ENCODE measurements at places on chromosomes 3 and 15.

GRCh38 chr3:134350861-134351311 is 23.4 kb downstream of the AMOTL2 start:
- no peak for DNase-seq

DNA sequence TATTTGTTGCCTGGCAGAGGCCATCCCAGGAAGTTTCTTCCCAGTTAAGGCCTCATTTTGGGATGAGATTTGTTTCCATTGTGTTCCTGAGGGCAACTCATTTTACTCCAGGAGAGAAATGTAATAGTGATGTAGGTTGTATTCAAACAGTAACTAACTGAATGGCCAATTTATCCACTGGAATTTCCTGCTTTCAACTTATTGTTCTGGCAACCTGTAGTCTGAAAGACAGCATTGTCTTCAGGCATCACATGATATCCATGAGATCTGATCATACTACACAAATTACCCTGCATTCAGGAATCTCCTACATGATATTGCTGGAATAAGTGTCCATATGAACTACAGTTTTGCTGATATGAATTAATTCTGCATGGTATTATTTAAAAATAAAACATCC is 79.5 kb upstream of the FGF7 start:
- DNase-seq = no peak

DNA sequence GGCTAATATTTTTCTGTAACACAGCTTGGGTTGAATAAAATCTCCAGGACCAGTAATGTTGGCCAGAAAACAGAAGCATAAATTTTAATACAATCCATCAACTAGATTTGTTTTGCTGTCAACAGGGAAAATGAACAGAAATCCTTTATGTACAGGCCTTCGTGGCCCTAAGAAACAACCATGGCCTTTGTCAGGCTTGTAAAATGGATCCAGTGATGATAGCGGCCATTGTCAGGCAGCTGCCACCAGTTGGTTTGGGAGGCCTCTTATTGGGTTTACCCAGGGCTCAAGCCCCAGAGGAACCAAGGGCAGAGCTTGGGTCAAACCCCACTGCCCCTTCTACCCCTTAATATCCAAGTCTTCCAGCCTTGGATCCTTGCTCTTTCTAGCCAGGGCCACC is 5.6 kb upstream of the FYCO1 start:
- no peak for DNase-seq

DNA sequence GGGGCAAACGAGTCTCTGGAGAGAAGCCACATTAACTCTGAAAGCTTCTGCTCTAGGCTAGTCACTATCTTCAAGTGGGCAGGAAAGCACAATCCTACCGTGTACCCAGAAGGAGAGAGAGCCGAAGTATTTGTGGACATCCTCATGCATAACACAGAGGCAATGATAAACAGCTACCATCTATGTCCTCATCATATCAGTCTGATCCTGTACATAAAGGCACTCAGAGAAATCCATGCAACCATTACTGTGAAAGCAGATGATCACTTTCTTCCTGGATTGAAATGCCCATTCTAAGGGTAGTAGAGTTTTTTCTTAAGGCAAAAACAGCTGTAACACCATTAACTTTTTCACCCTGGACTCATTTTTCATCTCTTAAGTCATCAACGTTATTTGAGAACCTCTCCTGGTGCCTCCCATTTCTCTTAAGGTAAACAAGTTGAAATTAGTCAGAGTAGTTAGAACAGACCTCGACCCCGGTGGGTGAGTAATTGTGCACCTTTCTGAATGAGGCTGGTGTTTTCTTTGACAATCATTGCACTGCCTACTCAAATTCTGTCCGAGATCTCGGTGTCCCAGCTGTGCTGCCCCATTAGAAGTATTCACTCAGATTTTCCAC is 327.4 kb downstream of the SHQ1 start:
- DNase-seq = no peak

DNA sequence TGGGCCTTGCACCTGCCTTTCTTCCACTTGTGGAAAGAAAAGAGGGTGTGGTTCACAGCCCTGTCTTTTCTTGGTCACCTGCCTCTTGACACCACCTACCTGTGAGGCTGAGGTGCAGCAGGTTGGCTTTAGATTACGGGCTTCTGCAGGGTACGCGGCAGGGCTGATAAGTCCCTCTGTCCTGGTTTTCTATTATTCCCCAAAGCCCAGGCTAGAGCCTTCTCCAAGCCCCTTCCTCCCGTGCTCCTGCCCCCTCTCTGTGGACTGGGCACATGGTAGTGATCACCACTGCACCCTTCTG is 44.8 kb upstream of the HACD2 start:
- DNase-seq = no peak

- DNase-seq = no peak
These were observed 38.7 kb downstream of the FAM174B start for GRCh38 chr15:92616621-92617548.

- DNase-seq = no peak
These were observed 149.2 kb downstream of the ATP10A start for GRCh38 chr15:25713736-25714537.

DNA sequence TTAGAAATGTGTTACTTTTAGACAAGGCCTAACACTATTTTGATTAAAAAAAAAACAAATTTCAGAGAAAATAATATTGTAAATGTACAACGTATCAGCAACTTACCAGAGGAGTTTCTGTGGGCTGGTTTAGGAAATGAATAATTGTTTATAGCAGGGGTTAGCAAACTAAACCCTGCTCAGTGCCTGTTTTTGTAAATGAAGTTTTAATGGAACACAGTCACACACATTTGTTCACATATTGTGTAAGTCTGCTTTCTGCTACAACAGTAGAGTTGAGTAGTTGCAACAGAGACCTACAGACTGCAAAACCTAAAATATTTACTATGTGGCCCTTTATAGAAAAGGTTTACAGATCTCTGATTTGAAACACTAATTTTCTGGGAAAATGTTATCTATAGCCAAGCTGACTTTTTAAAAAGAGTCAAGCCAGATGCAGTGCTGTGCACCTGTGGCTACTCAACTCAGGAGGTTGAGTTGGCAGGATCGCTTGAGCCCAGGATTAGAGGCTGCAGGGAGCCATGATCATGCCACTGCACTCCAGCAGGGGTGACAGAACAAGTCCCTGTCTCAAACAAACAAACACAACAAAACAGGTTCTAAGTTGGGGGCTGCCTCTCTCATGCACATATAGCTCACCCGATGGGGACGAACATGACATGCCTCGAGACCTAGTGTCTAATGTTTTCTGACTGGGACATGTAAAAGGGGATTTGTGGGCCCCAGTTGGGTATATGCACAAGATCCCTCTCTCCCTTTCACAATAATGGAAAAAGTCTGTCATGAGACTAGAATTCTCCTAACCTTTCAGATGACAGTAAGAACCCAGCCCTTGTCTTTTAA is 182.5 kb downstream of the TNIK start:
- DNase-seq = no peak

GRCh38 chr3:152719264-152719663 is 115.7 kb upstream of the P2RY1 start:
- DNase-seq = no peak

DNA sequence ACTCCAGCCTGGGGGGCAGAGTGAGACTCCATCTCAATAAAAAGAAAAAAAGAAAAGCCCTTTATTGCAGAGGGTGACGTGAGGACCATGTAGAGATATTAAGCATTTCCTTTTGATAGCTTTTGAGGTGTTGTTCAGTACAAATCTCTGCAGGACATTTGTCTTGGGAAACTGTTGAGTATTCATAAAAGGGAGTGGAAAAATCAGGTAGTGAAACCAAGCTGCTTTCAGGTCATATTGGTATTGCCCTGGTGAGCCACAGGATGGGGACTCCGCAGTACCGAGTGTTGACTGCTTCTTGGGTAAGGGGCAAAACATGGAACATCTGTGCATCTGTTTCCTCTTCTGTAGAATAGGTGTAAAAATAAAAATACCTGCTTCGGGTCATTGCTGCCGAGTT is 9.9 kb downstream of the ITPR1 start:
- no peak for DNase-seq

GRCh38 chr3:105022813-105023212 is 343.9 kb upstream of the ALCAM start:
- DNase-seq = no peak

DNA sequence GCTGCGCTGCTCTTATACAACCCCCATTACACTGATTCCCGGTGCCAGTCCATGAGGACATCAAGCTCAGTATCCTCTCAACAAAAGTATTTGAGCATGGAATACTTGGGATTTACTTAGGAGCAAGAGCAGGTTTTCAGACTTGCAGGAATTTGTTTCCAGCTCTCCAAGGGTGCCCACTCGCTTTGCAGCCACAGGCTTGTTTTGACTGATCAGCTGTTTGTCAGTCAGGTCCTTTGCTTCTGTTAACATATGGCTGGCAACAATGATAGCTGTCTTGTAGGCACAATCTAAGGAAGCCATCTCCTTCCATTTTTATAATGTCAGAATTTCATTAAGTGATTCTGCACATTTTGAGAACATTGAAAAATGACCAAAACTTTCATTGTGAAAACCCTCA is 38.2 kb upstream of the MCF2L2 start:
- no peak for DNase-seq

DNA sequence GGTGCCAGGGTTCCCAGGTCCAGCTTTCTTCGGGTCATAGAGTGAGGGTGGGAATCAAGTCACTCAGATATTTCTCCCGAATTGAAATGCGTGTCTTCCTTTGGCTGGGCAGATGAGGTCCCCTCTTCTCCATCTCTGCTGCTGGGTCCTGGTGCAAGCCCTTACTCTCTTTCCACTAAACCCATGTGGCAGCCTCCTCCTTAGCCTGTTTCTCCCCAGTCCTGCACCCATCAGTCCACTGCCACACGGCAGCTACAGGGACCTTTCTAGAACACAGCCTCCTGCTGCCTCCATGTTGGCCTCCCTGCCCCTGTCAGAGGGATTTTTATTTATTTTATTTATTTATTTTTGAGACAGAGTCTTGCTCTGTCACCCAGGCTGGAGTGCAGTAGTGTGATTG is 237.4 kb upstream of the CTDSPL start:
- DNase-seq = no peak

- no peak for DNase-seq
These were observed 44.6 kb downstream of the TRIM71 start for GRCh38 chr3:32862247-32862935.

DNA sequence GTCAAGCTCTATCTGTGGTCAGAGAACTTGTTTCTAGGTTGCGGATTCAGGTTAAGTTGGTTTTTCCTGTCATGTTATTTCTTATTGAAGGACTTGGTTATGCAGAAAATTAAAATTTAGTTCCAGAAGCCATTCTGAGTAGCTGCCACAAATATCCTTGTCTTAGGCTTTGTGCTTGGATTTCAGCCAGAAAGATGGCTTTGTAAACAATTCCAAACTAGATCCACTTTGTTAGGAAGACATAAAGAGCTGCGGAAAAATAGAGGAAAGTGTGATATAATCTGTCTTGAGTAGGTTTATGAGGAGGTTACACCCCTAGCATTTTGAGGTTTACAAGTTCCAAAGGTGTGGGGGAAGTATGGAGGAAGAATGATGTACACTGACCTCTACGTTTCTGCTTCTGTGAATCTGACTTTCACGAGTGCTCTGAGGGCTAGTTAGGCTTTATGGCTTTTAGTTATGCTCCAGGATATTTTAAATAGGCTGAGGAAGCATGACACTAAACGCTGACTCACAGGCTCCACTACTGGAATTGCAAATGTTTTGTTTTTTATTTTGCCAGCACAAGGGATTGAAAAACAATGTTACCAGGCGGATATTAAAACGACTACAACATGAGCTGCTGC is 46.3 kb upstream of the UTS2B start:
- no peak for DNase-seq

- DNase-seq = no peak
These were observed 68.5 kb downstream of the NLGN1 start for GRCh38 chr3:173465898-173466678.

DNA sequence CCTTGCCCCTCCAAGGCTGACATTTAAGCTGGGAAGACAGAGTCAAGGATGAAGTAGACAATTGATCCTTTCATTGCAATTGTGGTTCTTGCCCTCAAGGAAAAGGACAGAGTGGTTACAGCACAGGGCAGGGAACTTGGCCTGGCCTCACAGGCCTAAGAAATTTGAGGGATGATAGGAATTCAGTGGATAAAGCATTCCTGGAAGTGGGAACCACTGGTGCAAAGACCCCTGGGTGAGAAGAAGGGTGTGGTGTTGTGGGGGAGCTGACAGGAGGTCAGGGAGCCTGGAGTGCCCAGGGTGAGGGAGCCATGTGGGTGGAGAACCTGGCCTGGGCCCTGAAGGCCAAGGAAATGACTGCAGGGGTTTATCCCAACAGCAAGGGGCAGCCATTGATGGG is 287.4 kb downstream of the UACA start:
- no peak for DNase-seq

GRCh38 chr15:42084465-42085235 is 9.7 kb downstream of the PLA2G4D start:
- DNase-seq = peak; percentile 35

- no peak for DNase-seq
These were observed 192.8 kb upstream of the TBC1D5 start for GRCh38 chr3:17935222-17935621.

DNA sequence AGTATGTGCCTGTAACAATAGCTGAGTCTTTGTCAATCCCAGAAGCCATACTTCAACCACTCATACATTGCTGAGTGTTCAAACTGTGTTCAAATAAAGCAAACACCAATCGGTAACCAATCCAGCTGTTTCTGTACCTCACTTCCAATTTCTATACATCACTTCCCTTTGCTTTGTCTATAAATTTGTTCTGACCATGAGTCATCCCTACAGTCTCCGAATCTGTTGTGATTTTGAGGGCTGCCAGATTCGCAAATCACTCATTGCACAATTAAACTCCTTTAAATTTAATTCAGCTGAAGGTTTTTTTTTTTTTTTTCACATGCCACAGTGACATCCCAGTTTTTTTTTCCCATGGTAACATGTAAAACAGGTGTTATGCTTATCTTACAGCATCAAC is 870.3 kb downstream of the NAALADL2 start:
- no peak for DNase-seq

- DNase-seq = no peak
These were observed 120.7 kb downstream of the ANP32A start for GRCh38 chr15:68699881-68700454.

DNA sequence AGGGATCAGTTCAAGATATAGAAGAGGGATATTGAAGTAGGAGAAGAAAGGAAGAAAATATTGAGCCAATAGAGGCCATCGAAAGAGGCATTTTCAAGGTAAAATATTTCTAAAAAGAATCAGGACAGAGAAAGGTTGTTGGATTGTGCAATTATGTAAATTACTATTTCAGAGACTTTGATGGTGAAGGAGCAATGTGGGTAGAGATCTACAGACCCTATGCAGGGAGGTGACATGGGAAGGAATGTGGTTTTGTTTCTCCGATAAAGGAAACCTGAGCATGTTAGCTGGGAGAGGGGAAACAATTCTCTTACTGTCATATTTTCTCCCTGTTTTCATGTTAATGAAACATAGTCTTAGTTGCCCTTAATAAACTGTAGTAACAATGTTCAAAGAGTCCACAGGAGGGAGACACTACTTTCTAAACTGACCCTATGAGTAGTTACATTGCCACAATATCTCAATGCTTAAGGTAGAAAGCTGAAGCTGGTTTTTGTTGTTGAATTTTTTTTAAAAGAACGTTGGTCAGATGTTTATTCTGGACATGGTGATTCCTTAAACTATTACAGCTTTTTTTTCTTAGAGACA is 133.3 kb downstream of the GRM7 start:
- no peak for DNase-seq

Data from tibial nerve (tissue), 4 donors.